ENCODE measurements at places on chromosomes 12 and 14.

DNA sequence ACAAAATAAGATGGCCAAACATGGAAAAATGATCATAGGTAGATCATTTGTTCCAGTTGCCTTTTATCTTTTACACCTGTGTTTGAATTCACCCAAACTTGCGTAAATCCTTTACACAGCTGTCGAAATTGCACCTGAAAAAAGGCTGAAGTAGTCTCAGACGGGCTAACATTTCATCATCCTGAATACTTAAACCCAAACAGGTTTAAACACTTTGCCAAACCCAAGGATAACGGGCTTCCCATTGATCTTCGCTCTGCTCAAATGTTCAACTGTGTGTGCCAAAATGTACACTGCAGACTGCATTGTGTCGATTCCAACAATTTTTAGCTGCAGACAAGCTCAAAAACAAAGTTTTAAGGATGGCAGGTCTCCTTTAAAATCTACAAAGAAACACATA, 288.7 kb upstream of the DDHD1 start:
- no peak for DNase-seq

DNA sequence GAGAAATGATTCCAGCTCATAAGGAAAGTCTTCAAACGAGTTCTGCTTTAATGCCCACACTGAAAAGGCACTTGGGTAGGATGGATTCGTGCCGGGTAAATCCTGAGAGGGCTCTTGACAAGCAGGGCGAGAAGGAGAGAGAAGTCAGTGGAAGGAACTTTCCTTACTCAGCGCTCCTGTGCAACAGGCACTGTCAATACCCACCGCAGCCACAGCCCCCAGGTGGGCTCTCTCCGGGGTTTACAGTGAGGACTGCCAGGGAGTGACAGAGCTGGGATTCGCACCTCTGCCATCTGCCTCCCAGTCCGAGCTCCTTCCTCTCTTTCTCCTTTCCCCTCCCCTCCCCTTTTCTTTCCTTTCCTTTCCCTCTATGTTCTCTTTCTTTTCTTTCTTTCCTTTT, 118.7 kb downstream of the BEGAIN start:
- no peak for DNase-seq

DNA sequence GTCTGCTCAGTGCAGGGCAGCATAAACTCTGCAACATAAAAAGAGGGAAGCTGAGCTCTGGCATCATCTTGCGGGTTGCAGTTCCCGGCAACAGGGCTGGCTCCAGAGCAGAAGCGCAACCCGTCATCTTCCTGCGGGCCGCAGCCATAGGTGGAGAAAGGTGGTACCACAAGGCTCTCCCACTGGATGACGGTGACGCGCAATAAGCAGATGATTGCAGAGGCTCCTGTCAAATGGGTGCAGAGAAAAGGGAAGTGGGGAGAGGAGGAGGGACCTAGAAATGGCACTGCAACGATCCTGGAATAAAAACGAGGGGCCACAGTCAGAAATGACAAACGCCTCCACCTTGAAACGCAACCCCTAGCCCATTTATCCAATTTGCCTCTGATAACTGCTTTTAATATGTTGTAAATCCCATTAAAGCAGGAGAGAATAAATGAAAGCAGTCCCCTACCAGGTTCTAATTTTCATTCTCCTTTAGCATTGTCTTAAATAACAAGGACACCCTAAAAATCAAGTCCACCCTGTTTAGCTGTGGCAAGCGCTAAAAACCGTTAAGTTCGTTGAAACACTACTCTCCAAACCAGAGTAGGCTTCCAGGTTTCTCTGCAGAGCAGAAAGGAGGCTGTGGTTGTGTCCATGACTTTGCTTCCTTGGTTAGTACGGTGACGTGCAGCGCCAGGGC, 30.9 kb upstream of the TUBA1C start:
- DNase-seq, result no peak

DNA sequence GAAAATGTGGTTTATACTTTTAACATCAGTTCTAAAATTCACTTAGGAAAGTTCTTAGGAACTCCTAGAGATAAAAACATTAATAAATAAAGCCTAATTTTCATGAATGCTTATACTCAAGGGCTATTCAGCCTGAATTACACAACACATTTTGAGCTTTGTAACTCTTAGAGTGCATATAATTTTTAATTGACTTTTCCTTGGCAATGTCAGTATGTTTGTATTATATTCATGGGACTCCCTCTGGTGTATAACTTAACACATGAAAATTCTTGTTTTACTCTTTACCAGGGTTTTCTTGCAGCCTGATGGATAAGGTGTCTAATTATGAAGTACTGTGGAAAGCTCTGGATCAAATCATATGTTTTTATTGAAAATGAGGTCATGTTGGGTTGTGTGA, 150.6 kb upstream of the HMGA2 start:
- no peak for DNase-seq

GRCh38 chr14:75989134-75989533, 3.6 kb downstream of the IFT43 start:
- DNase-seq, result no peak

GRCh38 chr14:91732859-91733477, 1.1 kb upstream of the CATSPERB start:
- DNase-seq, result no peak

DNA sequence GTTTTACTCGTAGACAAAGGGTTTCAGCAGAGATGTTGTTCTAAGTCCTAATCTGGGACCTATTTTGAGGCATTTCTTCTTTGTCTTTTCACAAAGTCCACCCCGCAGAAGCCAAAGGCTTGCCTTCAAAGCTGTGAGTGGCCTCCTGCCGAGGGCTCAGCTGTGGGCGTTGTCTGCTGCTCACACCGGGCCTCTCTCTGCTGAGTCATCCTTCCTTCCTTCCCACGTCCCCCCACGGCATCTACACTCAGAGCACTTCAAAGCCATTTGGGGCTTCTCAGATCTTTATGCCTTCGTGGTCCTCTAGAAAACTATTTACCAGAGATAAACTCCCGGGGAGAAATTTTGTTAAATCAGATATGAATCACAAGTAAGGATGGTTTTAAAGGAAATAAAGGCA, 115.9 kb upstream of the TMPO start:
- DNase-seq, result peak; percentile 25

DNA sequence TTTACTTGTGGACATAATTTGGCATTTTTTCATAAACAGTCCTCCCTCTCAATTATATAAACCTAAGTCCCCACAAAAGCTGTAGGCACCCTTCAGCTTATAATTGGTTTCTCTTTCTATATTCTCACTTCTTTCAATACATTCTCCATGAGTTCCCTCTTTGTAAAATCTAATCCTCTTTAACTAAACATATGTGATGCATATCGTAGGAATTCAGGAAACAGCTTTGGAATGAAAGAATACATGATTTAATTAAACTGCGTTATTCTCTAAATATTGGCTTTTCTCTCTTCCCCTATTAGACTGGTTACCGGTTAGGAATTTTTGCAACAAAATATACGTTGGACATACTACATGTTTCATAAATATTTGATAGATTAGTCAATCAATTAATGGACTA, 1122.6 kb downstream of the FLRT2 start:
- no peak for DNase-seq

- no peak for DNase-seq
Observed at GRCh38 chr12:124172636-124173035, 122.3 kb upstream of the RFLNA start.

- no peak for DNase-seq
Observed at GRCh38 chr14:83172363-83172762, 1638.7 kb upstream of the SEL1L start.

- DNase-seq, result no peak
Observed at GRCh38 chr12:41465526-41465925, 277.4 kb downstream of the PDZRN4 start.

- no peak for DNase-seq
Observed at GRCh38 chr12:32877601-32878459, 18.7 kb downstream of the PKP2 start.

DNA sequence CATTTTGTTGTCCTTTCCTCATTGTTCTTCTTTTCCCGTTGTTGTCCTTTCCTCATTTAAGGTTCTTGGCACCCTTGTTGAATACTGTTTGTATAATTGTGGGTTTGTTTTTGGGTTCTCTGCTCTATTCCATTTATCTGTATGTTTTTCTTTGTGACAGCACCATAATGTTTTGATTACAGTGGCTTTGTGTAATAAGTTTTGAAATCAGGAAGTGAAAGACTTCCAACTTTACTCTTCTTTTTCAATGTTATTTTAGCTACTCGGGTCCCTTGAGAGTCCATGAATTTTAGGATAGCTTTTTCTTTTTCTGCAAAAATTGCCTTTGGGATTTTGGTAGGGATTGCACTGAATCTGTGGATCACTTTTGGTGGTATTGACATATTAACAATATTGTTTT, 28.1 kb downstream of the ETNK1 start:
- DNase-seq, result no peak

GRCh38 chr12:3055704-3056467, 21.3 kb upstream of the TSPAN9 start:
- no peak for DNase-seq

DNA sequence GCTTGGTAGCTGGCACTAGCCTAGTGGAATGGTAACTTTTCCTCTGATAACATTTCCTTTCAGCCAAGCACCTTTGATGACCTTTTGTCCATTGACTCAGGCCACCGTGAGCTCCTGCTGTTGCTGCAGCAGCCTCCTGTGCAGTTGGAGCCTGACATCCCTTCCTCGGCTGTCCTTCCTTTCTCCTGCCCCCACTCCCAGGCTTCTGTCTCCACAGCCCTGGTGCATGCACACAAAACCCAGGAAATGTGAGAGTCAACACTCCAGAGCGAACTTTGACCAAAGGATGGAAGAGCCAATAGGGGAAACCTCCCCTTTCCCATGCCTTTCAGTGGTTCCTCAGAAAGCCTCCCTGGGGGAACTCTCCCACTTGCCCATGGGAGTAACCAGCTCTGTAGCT, 115.0 kb downstream of the TMEM260 start:
- DNase-seq, result no peak

DNA sequence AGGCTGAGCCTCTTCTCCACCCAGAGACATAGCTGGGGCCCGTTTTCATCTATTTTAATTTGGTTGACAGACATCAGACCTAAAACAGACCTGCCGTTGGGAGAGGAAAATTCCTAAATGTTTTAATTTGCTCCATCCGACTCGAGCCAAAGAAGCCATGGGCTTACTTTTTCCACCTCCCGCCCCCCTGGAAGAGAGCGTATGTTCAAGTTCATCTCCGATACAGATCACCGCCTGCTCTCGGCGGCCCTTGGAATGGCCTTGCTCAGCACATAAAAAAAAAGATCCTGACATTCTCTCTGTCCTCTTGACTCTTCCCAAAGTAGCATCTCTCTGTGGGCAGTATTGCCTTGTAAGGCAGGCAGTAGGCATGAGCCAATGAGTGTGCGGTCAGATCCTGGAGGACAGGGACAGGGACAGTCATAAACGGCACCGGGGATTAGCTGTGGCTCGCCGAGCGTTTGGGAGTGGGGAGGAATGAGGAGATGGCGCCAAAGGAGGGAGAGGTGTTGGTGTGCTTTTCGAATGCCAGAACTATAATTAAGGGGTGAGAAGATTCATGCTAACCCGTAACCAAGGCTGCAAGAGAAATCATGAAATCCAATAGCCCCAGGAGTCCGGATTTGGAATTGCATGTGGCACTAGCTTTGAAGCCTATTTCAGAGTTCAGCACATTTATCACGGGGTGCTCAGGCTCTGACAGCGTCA, 47.9 kb upstream of the MEG3 start:
- no peak for DNase-seq

- DNase-seq, result no peak
Observed at GRCh38 chr14:28767853-28768741, 1.5 kb downstream of the FOXG1 start.

DNA sequence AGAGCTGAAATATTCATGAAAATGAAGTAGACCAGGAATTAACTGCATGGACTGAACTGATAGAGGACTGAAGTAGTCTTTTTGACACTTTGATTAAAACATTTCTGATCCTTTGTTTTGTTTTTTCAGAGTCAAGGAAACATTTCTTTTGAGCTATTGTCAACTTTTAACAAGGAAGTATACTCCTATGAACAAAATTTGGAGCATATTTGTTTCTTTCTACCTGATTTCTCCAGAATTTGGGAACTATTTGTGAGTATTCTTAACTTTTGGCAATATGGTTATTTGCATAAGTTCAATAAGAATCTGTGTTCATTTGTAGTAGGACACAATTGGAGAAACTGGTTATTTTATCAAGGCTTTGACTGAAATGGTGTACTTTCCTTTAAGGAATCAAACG, 71.3 kb upstream of the HECTD1 start:
- no peak for DNase-seq

DNA sequence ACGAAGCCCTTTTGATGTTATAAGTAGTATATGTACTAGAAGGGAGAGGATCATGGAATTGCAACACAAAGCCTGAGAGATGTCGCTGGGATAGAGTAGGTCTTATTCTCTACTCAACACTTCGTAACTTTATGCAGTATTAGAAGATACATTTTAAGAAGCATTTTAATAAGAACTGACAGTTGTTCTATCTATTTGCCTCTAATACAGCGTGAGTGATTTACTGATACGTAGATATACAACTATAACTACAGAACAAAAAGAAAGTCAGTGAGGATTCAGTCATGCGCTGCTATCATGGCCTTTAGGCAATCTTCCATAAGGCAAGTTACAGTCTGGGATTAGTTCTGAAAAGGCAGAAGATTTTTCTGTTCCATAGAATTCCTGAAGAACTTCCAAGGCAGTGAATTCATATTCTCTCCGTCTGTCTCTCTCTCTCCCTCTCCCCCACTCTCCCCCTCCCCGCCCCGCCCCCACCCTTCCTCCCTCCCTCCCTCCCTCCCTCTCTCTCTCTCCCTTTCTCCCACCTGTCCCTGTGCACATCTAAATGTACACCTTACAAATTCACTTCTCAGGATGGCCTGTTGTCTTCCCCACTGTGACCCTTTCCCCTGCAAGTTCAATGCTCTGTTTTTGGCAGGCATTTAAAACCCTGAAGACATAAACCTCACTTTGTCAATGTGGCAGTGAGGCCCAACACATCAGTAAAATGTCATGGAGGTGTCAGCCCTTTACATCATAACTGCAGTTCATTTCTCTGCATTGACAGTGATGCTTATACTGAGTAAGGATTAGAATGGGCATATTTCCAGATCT, 470.6 kb downstream of the EGLN3 start:
- no peak for DNase-seq

- DNase-seq, result no peak
Observed at GRCh38 chr14:26398616-26399015, 199.2 kb downstream of the NOVA1 start.

DNA sequence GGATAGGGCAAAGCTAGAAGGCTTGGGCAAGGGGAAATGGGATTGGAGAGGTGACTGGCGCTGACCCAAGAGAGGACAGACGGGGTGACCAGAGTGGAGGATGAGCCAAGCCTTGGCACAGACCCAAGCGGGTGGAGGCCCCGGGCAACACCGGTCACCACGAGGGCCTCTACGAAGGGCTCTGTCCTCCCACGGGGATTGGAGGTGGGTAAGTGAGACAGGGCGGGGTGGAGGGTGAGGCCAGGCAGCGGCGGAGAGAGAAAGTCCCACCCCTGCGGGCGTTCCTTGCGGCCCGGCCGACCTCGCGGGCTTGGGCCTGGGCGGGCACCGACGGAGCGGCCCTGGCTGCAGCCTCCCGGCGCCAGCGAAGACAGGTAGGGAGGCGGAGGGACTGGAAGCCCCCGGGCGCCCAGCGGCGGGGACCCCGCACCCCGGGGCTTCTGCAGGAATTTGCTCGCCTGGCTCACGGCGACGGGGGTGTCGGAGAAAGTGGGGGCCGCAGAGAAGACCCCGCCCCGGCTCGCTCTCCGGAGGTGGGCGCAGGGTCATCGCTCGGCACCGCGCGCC, at the start of gene PAPLN:
Gene PAPLN, plus strand, starts transcription at position 288 of the 567 bp plus-strand sequence. CDS start 2,273 bp downstream, outside the sequence.
- no peak for DNase-seq
